ENCODE measurements at places on chromosomes 16 and 17. TPM values are rescaled to one million over a fixed set of nuclear protein-coding genes. Genes with fewer than 3 reads are reported as not detected.

KRT40 gene
- not detected for polyA plus RNA-seq

GRCh38 chr16:83898463-83899271 is at the start of gene MLYCD:
Gene MLYCD, plus strand, starts transcription at chr16:83899115. Its CDS starts 30 bp downstream, at chr16:83899145.
- DNase-seq = peak; percentile 40

DNA sequence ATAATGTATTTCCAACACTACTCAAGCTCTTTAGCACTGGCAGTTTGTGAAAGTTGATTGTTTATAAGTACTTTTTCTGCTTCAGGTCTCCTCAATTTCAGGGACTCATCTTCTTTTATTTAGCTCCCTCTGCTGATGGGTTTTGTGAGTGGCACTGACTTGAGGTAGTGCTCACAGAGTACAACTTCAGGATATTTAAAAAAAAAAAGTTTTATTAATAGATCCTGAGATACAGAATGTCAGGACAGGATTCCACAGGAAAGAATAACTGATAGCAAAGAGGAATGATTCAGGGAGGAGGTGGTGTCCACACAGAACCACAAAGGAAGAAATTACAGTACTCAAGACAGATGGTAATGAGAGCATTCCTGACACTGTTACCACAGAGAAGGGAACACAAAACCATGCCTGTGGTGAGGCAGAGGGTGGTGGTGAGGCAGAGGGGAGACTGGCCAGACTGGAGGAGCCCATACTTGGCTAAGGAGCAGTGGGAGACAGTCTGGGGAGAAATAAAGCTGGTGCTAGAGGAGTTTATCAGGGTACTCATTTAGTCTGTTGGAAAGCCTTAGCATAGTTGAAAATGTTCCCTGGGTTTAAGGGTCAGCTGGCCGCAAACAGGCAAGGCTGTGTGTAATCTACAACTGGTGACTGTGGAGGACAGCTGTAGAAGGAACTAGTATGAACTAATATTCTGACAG is 63.7 kb downstream of the SPAG9 start:
- peak; percentile 70 for DNase-seq

AIPL1 gene
- not detected for polyA plus RNA-seq

GRCh38 chr16:84072014-84072413 is 29.4 kb upstream of the SLC38A8 start:
- no peak for DNase-seq

CRYBA1 gene
- polyA plus RNA-seq = not detected

PIRT gene
- polyA plus RNA-seq = not detected

DNA sequence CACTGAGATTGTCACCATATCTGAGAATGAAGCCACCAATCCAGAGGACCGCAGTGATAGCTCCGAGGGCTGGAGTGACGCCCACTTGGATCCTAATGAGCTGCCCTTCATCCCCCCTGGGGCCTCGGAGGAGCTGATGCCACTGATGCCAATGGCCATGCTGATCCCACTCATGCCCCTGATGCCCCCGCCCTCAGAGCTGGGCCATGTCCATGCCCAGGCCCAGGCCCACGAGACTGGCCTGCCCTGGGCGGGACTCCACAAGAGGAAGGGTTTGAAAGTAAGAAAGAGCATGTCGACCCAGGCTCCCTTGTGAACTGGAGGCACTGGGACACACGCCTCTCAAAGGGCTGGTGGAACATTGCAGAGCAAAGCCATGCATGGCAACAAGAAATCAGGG is 2.0 kb downstream of the SPPL2C start:
- no peak for DNase-seq

HASPIN gene
- 3.8 TPM for polyA plus RNA-seq

HERPUD1 gene
- 111 TPM for polyA plus RNA-seq

FOXF1 gene
- 0.03 TPM for polyA plus RNA-seq

NUTF2 gene
- polyA plus RNA-seq = 139 TPM

DNA sequence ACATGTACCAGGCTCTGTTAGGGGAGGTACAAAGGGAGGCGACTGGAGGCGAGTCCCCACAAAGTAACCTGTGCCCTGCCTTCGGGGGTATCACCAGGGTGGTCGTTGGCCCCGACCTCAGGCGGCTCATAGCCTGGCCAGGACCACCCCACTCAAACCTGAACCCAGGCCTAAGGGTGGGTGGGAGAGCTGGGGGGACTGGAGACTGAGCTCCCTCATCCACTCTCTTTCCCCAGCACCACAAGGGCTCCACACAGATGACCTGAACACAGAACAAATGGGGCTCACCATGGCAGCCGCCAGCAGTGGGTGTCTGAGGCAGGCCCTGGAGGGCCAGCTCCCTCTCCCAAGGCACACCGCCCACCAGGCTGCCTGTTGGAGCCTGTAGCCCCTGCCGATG is 120.6 kb upstream of the TNRC6C start:
- no peak for DNase-seq

HS3ST2 gene
- polyA plus RNA-seq = 0.27 TPM

GPR179 gene
- 0.19 TPM for polyA plus RNA-seq

TSEN54 gene
- polyA plus RNA-seq = 47.2 TPM

GRCh38 chr16:65547772-65548446 is 426.0 kb upstream of the CDH11 start:
- DNase-seq = no peak

EVI2B gene
- polyA plus RNA-seq = 3.1 TPM

DNA sequence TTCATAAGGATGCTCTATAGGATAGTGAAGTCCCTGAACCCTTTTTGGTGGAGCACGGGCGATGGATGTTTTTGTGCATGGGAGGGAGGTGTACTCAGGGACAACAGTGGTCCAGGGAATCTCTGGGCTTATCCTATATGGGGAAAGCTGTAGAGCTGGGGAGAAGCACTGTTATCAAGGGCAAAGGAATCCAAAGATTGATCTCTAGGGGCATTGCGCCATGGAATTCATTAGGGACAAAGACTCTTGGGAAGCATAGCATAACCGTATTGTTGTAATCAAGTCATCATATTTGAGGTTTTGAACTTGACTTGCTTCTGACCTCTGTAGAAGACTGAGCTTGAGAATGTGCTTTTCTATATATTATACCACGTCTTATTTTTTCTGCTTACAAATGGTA is 172.9 kb upstream of the ZFHX3 start:
- no peak for DNase-seq

- no peak for DNase-seq
Observed at GRCh38 chr16:86786338-86786737, 208.0 kb downstream of the FOXL1 start.

CRISPLD2 gene
- 7.8 TPM for polyA plus RNA-seq

DNA sequence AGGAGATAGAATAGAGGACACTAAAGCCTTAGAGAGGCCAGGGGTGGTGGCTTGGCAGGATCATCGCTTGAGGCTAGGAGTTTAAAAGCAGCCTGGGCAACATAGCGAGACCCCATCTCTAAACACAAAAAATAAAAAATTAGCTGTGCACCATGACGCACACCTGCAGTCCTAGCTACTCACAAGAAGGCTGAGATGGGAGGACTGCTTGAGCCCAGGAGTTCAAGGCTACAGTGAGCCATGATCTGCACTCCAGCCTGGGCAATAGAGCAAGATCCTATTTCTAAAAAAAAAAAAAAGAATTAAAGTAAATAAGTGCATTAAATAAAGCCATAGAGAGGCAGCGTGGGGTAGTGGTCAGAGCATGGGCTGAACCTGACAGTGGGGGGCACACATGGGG is 19.1 kb downstream of the SBK1 start:
- no peak for DNase-seq

DNA sequence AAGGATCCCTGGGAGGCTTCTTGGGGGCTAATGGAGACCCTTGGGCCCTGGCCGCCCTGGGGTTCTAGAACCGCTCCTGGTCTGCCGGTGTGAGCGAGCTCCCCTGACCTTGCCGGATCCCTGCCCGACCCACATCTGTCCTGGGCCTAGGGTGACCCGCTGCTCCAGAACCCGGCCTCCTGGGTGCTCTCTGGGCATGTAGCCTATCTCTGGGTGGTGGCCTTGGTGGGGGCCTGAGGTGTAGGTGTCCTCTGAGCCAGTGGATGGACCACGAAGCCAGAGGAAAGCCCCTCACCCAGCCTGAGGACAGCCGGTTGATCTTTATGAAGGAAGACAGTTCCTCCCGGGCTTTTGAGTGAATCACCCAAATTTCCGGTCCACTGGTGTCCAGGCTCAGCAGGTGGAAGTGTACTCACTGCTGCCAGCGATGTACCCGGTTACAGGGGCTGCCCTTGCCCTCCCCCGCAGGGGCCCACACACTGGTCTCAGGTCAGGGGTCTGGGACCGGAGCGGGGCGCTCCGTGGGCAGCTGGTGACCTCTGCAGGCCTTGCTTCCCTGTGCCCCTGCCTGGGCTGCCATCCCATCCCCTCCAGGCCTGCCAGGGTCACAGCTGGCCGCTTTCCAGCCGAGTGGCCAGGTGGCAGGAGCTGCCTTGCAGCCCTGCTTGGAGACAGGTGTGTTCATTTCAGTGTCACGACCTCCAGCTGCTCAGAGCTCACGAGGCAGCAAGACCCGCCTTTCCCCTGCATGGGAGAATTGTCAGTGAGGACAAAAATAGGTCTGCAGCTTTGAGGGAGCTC is 10.5 kb upstream of the GSE1 start:
- no peak for DNase-seq
